ENCODE measurements at places on chromosomes 5 and 9.

- DNase-seq: no peak
Observed at GRCh38 chr5:140112685-140113179, 1.2 kb upstream of the PURA start.

DNA sequence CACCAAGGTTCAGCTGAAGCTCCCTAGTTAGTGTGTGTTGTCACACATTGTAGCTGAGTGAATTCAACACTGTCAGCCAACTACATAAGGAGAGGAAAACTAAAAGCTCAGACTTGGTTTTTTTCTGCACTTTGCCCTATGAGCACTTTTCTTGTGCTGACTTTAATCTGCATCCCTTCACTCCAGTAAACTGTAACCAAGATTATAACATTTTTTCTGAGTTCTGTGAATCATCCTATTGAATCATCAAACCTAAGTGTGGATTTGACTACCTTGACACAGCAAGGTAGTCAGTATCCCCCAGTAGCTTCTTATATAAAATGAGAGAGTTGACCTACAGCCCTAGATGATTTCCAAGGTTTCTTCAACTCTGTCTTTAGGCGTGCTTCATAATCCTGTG is 325.0 kb downstream of the AGTPBP1 start:
- DNase-seq: no peak

- no peak for DNase-seq
Observed at GRCh38 chr5:4220016-4220415, 624.4 kb downstream of the IRX1 start.

DNA sequence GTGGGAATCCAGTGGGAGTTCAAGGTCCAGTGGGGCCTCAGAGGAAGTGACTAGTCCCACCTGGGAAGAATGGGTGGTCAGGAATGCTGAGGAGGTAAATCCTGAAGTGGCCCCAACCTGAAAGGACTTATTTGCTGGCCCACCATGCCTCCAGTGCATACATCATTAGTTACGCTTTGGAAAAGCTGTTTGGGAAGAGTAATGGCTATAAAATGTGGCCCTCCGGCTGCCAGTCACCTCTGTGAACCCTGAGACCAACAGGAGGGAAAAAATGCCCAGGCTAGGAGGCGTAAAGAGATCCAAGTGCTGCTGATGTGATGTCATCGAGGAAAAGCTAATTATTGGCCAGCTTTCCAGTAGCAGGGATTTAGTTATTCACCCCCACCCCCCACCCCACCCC is 2.7 kb upstream of the SLC26A2 start:
- DNase-seq: no peak

GRCh38 chr9:121779381-121780117 is 128.1 kb downstream of the DAB2IP start:
- no peak for DNase-seq

- no peak for DNase-seq
Observed at GRCh38 chr5:134171972-134172371, 4.8 kb downstream of the SKP1 start.

GRCh38 chr9:115548609-115549260 is 430.8 kb upstream of the TNC start:
- DNase-seq: no peak

- DNase-seq: no peak
Observed at GRCh38 chr9:5375091-5375490, 35.4 kb upstream of the RLN1 start.

GRCh38 chr9:3783156-3783555 is 257.4 kb upstream of the RFX3 start:
- DNase-seq: no peak

- DNase-seq: no peak
Observed at GRCh38 chr9:78493166-78493742, 196.3 kb downstream of the PSAT1 start.

GRCh38 chr5:149265597-149265996 is 6.1 kb upstream of the AFAP1L1 start:
- DNase-seq: no peak

DNA sequence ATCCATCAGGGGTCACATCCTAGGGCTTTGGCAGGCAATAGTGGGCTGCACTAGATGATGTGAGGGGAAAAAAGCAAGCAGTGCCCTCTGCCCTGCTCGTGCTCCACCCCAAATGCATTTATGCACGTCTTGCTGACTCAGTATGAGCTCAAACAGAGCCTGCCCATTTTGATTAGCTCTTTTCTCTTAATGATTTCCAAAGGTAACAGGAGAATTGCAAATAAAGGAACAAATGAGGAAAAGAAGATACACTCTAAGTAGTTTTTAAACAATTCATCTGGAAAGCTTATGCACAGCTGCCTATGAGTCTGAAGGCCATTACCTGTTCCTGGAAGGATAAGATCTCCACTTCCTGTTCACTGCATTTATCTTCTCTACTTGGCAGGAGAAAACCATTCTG is 364.2 kb downstream of the TMEM232 start:
- no peak for DNase-seq

- DNase-seq: no peak
Observed at GRCh38 chr5:135076051-135076491, 42.0 kb upstream of the PITX1 start.

GRCh38 chr9:86069206-86069869 is 30.0 kb downstream of the GOLM1 start:
- no peak for DNase-seq

GRCh38 chr5:148807851-148808250 is 18.6 kb upstream of the ADRB2 start:
- DNase-seq: no peak

DNA sequence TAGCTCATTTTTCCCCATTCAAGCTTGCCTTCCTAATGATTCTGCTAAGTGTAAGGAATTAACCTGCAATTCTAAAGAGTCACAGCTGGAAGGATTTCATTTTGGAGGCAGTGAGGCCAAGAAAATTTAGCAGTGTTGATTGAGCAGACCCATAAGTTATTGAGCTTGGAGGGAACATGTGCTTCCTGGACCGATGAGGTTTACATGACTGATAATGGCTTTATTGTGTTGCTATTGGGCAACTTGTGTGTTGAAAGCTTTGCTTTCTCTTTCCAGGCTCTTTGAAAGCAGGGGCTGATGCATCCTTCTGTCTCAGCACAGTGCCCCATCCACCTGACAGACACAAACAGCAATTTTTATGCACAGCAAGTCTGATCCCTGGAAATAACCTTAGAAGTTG is 398.9 kb upstream of the PCSK5 start:
- no peak for DNase-seq

GRCh38 chr5:79305706-79306105 is 69.8 kb downstream of the JMY start:
- DNase-seq: no peak

DNA sequence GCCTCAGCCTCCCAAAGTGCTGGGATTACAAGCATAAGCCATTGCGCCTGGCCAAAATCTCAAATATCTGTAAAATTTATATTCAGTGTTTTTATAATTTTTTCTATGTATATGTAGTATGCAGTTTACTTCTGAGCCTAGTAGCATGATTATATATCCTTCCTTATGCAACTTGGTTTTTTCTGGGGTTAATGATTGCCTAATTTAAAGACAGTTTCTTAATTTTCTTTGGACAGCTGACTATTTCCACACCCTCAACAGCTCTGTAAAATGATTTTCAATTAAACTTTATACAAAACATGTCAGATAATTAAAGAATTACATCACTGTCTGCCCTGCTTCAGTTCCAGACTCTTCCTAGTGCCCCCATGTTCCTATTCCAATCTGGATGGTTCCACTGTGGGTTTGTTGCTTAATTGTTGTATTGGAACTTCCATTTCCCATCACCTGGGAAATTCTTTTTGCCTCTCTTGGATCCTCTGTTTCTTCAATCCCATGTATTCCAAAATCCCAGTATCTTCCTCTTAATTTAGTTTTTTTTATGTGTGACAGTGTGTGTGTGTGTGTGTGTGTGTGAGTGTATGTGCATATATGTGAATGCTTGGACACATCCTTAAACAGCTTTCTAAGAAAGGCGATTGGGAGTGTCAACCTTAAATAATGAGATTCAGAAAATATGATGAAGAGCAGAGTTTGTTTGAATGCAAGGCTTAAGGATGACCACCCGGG is 53.2 kb downstream of the C5orf22 start:
- no peak for DNase-seq

GRCh38 chr5:150510460-150511263 is 2.7 kb downstream of the NDST1 start:
- DNase-seq: no peak

DNA sequence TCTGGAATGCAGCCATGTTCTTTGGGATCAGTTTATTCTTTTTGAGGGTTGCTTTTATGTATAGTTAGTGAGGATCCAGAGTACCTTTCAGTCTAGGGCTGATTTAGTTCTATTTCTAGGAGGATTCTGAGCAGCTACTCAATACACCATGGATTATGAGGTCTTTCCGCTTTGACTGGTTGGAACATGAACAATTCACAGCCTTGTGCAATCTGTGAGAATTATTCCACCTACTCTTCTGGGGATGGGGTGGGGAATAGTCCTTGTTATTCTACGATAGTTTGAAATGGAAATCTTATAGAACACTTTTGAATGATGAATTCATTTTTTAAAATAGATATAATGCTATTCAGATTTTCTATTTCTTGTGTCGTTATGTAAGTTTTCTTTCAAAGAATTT is 212.3 kb upstream of the ARRDC3 start:
- DNase-seq: no peak

DNA sequence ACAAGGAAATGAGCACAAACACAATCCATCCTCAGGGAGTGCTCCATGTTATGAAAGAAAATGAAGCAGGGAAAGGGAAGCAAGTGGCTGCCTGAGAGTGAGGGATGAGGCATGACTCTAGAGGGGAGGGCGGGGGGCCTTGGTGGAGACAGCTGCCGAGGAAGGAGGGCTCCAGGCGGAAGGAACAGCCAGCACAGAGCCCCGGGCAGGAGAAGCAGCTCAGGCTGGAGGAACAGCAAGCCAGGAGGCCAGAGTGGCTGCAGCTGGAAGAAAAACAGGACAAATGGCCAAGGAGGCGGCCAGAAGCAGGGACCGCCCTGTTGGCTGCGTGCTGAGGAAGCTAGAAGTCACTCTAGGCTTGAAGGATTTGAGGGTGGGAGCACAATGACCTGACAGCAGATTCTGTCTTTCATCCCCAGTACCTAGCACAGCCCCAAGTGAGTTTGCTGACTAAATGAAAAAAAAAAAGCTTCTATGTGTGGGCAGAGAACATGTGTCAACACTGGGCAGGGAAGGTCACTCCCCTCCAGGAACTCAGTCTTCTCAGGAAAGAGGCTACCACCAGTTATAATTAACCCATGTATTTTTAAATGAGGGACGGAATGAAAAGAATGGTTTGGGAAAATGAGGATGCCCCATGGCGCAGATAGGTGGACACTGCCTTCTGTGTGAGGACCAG is 142.8 kb downstream of the DCP2 start:
- DNase-seq: no peak

GRCh38 chr5:80959138-80959537 is 1.0 kb upstream of the RASGRF2 start:
- no peak for DNase-seq

- no peak for DNase-seq
Observed at GRCh38 chr5:117801583-117801982, 1186.8 kb downstream of the DTWD2 start.

- DNase-seq: no peak
Observed at GRCh38 chr5:136034984-136035383, 6.2 kb downstream of the TGFBI start.

- no peak for DNase-seq
Observed at GRCh38 chr5:144065786-144066185, 104.7 kb downstream of the YIPF5 start.

GRCh38 chr9:93301291-93301811 is 117.4 kb downstream of the WNK2 start:
- no peak for DNase-seq

- DNase-seq: no peak
Observed at GRCh38 chr9:79325501-79325900, 246.3 kb upstream of the TLE4 start.

- DNase-seq: no peak
Observed at GRCh38 chr5:172841-173251, 18.4 kb upstream of the LRRC14B start.

- no peak for DNase-seq
Observed at GRCh38 chr9:114526807-114527206, 21.5 kb upstream of the WHRN start.

GRCh38 chr5:75664979-75665378 is 52.3 kb downstream of the POC5 start:
- no peak for DNase-seq

GRCh38 chr9:6758498-6759184 is 868 bp downstream of the KDM4C start:
- DNase-seq: peak; percentile 66

- no peak for DNase-seq
Observed at GRCh38 chr9:124754289-124754688, 16.8 kb downstream of the NR6A1 start.

DNA sequence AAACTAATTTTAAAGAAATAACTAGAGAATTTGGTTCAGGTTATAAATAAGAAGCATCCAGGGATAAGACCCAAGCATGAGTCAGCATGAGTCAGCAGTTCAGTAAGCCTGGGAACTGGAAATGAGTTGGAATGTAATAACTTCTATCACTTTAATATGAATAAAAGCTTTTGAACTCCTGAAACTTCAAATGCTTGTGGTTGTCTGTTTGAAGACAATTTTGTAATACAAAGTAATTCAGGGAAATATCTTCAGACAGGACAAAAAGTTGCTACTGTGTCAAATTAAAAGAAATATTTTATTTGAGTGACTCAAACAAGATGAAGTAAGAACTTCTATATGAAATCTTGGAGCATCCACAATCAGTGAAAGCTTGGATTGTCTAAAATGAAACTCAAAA is 331.2 kb upstream of the DAB2 start:
- DNase-seq: no peak

DNA sequence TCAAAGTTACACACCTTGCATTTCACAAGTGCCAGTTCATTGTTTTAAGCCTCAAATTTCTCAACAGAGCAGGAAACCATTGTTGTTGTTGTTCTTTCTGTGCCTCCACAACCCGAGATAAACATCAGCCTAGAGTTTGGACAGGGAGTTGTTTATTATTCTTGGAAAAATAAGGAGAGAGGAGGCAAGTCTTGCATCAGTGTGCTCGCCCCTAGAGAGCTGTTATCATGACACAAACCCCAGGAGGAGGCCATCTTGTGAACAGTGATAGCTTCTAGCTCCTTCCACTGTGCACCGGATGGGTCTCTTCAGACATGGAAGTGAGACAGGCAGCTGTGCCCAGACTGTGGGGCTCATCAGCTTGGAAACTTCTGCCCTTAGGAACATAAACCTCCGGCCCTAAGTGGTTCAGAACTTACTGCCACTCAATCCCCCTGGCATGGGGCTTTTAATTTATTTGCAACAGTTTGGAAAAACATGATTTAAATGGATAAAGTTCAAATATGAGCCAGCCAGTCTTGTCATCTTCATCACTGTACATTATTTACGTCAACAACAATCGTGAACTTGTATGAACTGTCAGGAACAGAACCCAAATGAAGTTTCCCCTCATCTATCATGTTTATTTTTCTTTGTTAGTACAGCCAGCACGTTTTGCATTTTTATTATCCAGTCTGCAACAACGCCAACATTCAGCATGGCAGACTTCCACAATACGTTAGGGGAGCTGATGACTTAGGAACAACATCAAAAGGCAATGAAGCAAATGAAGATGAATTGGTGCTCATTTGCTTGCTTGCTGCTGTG is 181.7 kb upstream of the S1PR3 start:
- no peak for DNase-seq

GRCh38 chr5:124034083-124034700 is 522.2 kb downstream of the CSNK1G3 start:
- no peak for DNase-seq

GRCh38 chr5:1195916-1196315 is 5.5 kb upstream of the SLC6A19 start:
- DNase-seq: no peak

GRCh38 chr9:26746357-26747072 is 146.1 kb downstream of the CAAP1 start:
- no peak for DNase-seq

Measured in stimulated activated naive CD8-positive, alpha-beta T cell treated with anti-CD3 and anti-CD28 coated beads, Interleukin-15, Interleukin-2, amounts not matched to agents 100 U/mL and 50 U/mL, for 24 hours (primary cell).